A375 (cell line): ENCODE measurements at places on chromosomes 7 and 10. TPM values are rescaled to one million over a fixed set of nuclear protein-coding genes. Genes with fewer than 3 reads are reported as not detected.

BTBD16 gene
- total RNA-seq: 0.11 TPM in 1 of 2 replicates, not detected in the other

IQCE gene
- 9.5 and 9.8 TPM in 2 replicates for total RNA-seq

FAM25A gene
- total RNA-seq: not detected in 2 replicates

VSTM4 gene
- not detected in 2 replicates for total RNA-seq

GATA3 gene
- 0.87 and 1.1 TPM in 2 replicates for total RNA-seq
